Stimulated activated CD8-positive, alpha-beta memory T cell treated with anti-CD3 and anti-CD28 coated beads, Interleukin-2, amount 100 ng/mL, for 1 hour (primary cell): ENCODE measurements at places on chromosomes 7 and 10.

DNA sequence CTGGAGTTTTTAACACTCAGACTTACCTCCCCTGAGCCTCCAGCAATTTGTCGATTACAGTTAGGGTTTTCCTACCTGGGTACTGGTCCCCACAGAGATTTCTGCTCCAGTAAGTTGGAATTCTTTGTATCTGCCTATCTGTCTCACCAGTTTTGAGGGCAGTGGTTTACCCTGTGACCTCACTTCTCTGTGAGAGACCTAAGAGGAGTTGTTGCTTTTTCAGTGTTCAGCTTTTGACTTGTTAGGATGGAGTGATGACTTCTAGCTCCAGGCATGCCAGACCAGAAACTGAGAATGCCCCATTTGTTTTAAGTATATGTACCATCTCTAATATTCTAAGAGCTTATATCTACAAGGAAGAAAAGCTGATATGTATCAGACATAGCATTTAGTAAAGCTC lies 42.9 kb downstream of the CSGALNACT2 start:
- DNase-seq, result no peak

DNA sequence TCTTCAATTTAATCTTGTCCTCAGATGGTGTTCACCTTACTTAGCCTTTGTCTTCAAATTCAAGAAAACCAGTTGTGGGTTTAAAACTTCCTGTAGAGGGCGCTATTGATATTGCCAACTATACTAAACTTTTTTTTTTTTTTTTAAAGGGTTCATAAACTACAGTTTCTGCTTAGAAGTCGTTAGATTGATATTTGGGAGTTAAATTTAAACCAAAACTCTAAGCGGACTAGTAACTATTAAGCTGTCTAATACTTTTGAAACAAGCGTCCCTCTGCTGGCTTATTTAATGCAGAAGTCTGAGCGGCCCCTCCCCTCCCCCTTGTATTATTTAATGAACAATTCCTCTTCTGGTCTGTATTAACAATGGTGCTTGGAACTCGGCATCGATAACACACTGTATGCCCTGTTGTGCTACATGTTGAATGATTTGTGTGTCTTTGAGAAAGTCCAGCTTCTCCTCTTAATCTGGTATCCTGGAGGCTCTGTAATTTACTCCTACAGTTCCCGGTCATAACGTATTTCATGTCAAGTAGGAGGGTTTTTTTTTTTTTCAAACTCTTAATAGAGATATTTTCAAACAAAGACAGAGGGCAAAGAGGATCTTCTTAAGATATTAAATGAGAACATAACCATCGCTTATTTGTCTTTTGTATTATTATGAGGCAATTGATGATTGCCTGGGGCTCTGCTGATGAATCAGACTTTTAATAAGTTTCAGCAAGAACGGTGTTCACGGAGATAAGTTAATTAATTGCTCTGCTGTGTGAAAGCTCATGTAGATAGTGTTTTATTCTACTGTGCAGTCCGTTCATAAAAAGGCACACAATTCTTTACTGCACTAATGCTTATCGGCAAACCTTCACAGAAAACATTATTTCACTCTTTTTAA lies 22.6 kb upstream of the CREB5 start:
- DNase-seq, result no peak

DNA sequence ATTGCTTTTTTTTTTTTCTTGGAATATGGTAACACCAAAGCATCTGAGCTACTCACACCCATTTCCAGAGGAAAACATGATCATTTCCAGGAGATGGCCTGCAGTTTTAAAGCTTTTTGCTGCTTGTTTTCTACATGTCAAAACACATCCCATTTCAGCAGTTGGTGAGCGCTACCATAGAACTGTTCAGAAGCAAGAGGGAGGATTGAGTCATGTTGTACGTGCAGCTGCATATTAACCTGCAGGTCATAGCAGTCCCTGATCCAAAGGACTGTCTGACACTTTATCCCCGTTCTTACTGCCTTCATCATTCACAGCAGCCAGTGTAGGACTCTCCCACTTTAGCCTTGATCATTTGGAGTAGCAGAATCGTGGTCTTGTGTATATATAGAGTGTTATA lies 124.6 kb downstream of the AUTS2 start:
- DNase-seq, result no peak

DNA sequence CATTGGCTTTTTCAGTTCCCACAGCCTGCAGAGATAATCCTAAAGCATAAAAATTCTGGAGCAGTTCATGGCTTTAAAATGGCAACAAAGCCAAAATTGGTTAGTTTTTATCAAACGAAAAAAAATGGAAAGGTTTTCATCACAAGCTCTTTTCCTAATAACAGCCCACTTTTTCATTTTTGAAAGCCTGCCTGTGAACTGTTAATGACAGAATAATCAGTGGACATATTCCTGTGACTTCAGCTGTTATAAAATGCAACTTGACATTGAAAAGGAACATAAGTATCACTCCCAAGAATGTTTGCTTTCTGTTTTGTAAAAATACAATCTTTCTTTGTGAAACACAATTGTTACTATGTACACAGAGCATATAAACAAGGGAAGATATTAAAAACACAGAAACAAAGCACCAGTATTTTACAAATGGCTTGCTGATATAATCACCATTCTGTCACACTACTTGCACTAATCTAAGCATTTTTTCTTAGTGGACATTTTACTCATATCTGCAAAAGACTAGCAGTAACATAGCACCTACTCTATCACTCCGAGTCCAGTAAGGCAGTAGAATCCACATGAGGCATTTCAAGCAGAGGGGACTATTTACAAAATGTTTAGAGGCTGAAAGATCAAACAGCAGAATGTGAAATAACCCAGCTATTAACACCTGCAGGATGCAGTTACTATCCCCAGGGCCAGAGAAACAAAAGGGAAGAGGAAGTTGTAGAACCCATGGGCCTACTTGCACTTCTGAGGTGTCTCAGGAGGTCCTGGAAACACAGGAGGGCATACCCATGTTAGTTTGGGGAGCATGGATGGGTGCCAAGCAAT lies 26.4 kb downstream of the MACC1 start:
- no peak for DNase-seq

DNA sequence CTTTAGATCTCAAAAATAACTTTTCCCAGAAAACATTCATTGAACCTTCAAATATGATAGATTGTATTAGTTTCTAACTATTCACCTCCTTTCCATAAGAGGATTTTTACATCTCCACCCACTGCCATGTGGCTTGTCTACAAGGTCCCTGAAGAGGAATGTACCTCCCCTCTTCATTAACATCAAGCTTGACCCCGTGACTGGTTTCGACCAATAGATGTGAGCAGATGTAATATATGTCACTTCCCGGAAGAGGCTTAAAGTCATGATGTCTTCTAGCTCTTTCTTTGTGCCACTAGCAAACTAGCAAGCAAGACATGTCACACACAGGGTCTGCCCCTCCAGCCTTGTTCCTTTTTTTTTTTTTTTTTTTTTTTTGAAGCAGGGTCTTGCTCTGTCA lies 6.9 kb downstream of the BAZ1B start:
- DNase-seq, result no peak
